ENCODE measurements at places on chromosomes 7 and 10. TPM values are rescaled to one million over a fixed set of nuclear protein-coding genes. Genes with fewer than 3 reads are reported as not detected.
A peak's percentile ranks its signal among the peaks of the same experiment; 100 is the strongest.

CLDN4 gene
- total RNA-seq = 7.4 TPM

SAP25 gene
- not detected for total RNA-seq

POM121 gene
- 8.4 TPM for total RNA-seq

TMEM213 gene
- not detected for total RNA-seq

OR2A5 gene
- total RNA-seq = not detected

GRCh38 chr10:35331894-35332640 lies 4.2 kb upstream of the CCNY start:
- no peak for DNase-seq
- H3K36me3 ChIP-seq = no peaks in the 10 kb centered on the region
- H3K27me3 ChIP-seq = no peaks in the 10 kb centered on the region

GRCh38 chr7:33790746-33791145 lies 114.6 kb upstream of the BMPER start:
- no peak overlapping the region for H3K27ac ChIP-seq
- no peaks in the 10 kb centered on the region for H3K4me1 ChIP-seq
- H3K27me3 ChIP-seq = no peaks in the 10 kb centered on the region
- H3K4me3 ChIP-seq = no peak overlapping the region

DNA sequence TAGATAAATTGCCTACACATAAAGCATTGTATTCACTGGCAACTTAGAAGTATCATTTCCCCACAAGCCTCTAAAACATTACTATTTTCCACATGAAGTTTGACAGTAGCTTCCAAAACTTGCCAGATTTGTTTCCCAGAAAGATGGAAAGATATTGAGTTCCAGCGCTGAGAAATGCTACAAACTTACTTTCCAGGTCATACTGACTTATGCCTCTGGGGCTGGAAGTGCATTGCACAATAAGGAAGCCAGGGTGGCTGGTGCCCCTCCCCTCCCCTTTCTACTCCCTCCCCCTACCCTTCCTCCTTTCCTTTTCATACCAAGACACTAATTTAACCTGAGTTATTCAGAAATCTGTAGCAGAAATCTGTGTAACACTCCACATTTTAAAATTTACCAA lies 212.6 kb downstream of the WDR37 start:
- H3K27me3 ChIP-seq = no peaks in the 10 kb centered on the region
- no peak for DNase-seq
- H3K4me1 ChIP-seq = no peaks in the 10 kb centered on the region
- no peak overlapping the region for H3K27ac ChIP-seq
- H3K4me3 ChIP-seq = no peak overlapping the region

- DNase-seq = no peak
- no peaks in the 10 kb centered on the region for H3K36me3 ChIP-seq
- H3K27ac ChIP-seq = peak overlapping the region; percentile 70
Measured at GRCh38 chr10:97549587-97550322, 22.8 kb upstream of the ANKRD2 start.

DNA sequence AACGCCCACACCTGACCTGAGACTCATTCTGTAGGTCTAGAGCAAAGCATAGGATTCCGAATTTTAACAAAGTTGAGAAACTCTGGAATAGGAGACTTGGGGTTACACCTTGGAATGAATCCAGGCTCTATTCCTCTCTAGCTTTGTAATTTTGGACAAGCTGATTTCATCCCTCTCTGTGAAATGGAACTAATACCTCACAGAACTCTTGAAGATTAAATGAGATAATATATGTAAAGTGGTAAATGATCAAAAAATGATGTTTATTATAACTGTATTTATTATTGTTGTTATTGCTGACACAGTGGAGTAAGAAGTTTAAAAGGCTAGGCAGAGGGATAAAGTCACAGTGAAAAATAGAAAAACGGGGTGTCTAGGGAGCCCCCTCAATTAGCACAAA lies 32.3 kb downstream of the CASP7 start:
- no peaks in the 10 kb centered on the region for H3K4me1 ChIP-seq
- H3K27ac ChIP-seq = no peak overlapping the region
- no peak overlapping the region for H3K4me3 ChIP-seq
- H3K36me3 ChIP-seq = no peaks in the 10 kb centered on the region
- no peaks in the 10 kb centered on the region for H3K27me3 ChIP-seq

DNA sequence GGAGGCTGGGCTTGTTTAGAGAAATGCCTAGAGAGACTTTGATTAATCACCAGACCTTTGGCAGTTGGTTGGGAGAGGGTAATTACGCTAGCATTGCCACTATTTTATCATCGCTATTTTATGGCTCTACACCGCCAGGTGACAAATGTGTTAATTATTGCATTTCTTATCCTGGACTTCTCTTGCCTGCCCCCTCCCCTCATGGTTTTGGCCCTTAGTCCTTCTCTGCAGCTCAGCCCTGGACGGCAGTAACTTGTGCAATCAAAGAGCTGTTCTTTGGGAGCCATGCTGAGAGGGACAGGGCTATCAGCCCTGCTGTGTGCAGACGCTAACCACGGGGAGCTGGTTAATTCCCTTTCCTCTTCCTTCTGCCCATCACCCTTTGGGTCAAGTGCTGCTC lies 585.0 kb downstream of the AUTS2 start:
- no peak overlapping the region for H3K4me3 ChIP-seq
- no peak for DNase-seq
- H3K4me1 ChIP-seq = no peaks in the 10 kb centered on the region
- H3K27ac ChIP-seq = no peak overlapping the region
- H3K27me3 ChIP-seq = no peaks in the 10 kb centered on the region
- no peaks in the 10 kb centered on the region for H3K36me3 ChIP-seq

DNA sequence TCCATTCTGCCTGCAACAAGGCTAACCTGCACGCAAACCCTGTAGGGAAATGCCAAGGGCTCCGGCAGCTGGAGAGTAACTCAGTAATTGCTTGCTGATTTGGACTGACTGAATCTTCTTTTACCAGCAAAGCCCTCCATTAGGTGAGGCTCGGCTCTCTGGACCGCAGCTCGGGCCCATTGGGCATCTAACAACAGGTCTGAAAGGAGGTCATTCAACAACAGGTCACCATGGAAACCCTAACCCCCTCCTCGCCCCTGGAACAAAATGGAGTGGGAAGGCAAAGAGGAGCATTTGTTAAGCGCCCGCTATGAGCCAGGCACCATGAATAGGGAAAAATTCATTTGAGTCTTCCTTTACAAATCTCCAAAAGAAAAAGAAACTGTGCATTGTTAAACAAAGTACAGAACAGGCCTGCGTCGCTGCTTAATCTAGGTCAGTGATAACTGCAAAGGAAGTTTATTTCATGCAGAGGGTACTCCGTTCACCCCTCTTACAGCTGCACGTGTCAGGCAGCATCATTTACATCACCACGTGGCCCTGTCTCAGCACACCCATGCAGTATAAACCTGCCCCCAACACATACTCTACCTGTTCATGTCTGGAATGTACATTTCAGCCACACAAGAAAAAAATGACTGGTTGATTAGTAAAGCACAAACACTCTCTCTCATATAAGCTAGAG lies 248.8 kb upstream of the NEBL start:
- H3K27me3 ChIP-seq = no peaks in the 10 kb centered on the region
- no peak for DNase-seq
- H3K27ac ChIP-seq = no peak overlapping the region
- H3K4me3 ChIP-seq = no peak overlapping the region
- H3K36me3 ChIP-seq = no peaks in the 10 kb centered on the region
- no peaks in the 10 kb centered on the region for H3K4me1 ChIP-seq
